Left ventricle myocardium superior (tissue), 1 donor: ENCODE measurements at places on chromosomes 11 and 22. TPM values are rescaled to one million over a fixed set of nuclear protein-coding genes. Genes with fewer than 3 reads are reported as not detected.

The SHANK2 gene
- 0.32 TPM for total RNA-seq

GRCh38 chr11:82843057-82843795 is 57.0 kb downstream of the PRCP start:
- no peak for DNase-seq

DNA sequence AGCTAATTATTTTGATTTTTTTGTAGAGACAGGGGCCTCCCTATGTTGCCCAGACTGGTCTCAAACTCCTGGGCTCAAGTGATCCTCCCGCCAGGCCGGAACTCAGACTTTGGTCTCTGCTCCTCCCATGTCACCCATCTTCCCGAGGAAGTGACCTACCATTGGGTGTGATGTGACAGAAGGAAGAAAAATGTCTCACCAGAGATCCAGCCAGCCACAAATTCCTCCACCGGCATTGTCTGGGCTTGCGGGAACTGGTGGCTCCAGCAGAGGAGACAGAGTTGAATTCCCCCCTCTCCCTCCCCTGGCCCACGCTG is 772 bp downstream of the SLC25A45 start:
- DNase-seq, result peak; percentile 56

- DNase-seq, result no peak
These were observed 19.1 kb downstream of the CLDN5 start for GRCh38 chr22:19504900-19505734.

GRCh38 chr11:76744186-76745043 is 38.7 kb upstream of the TSKU start:
- DNase-seq, result no peak

The MS4A15 gene
- total RNA-seq, result not detected
